ENCODE measurements at places on chromosomes 1 and 21. TPM values are rescaled to one million over a fixed set of nuclear protein-coding genes. Genes with fewer than 3 reads are reported as not detected.

Gene FCAMR
- not detected for total RNA-seq

Gene MOB3C
- total RNA-seq, result 2.2 TPM

Gene PROX1
- 14.8 TPM for total RNA-seq

- DNase-seq, result no peak
Observed at GRCh38 chr1:12012560-12013316, 6.6 kb upstream of the MIIP start.

- no peak for DNase-seq
Observed at GRCh38 chr1:243343970-243344937, 88.4 kb downstream of the SDCCAG8 start.

GRCh38 chr1:45802343-45803298, 791 bp upstream of the MAST2 start:
- DNase-seq, result peak; percentile 11

- DNase-seq, result no peak
Observed at GRCh38 chr21:28943631-28944030, 49.0 kb downstream of the LTN1 start.

GRCh38 chr1:41622859-41623732, 138.6 kb upstream of the EDN2 start:
- no peak for DNase-seq

- DNase-seq, result peak; percentile 94
Observed at GRCh38 chr1:201170533-201171062, 16.3 kb upstream of the TMEM9 start.

GRCh38 chr1:119279456-119280381, 88.9 kb upstream of the HAO2 start:
- DNase-seq, result no peak

DNA sequence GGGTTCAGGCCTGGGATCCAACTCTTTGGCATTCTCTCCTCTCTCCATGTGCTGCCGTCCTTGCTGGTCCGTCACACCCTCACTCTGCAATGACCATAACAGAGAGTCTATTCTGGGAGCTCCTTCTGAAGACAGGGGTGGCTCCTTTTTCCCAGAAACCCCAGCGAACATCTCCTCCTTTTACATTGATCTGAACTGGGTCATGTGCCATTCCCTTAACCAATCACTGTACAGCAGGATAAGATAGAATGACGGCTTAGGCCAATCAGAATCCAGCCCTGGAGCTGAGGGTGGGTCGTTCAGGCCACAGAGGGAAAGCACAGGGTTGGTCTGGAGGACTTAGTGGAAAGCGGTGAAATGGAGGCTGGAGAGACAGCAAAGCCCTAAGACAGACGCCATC, 740.1 kb downstream of the MATN1 start:
- no peak for DNase-seq

DNA sequence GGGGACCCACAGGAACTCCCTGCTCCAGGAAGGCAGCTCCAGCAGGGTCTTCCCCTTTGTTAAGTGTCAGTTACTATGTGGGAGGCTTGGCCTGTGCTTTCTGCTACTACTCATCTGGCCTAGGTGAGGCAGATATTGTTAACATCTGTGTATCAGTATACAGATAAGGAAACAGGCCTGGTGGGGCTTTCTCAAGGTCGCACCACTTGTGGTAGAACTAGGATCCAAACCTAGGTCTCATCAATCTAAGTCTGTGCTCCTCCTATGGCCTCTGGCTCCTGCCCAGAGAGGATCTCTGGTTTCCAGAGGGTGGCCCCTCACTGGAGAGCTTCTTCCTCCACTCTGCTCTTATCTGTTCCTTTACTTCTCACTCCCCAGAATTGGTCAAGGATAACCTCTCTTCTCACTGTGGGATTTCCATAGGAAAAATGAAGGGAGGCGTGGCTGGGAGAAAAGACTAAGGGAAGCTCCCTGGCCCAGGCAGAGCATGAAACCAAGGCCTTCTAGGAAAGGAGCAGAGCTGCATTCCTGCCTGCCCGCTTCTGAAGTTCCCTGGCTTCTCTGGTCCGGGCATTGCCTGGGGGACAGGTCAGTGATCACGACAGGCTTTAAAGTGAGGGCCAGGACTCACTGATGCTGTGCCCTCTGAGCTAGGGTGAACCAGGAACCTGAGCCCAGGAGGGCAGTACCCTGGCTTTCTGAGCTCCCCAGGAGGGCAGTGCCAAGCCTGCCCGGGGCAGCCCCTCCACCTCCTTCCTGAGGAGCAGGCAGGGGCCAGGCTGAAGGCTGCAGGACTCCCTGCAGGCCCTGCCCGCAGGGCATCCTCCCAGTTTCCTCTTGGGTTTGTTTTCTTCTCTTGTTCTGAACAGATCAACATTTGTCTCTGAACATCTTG, 5.8 kb downstream of the KCNC4 start:
- DNase-seq, result no peak

DNA sequence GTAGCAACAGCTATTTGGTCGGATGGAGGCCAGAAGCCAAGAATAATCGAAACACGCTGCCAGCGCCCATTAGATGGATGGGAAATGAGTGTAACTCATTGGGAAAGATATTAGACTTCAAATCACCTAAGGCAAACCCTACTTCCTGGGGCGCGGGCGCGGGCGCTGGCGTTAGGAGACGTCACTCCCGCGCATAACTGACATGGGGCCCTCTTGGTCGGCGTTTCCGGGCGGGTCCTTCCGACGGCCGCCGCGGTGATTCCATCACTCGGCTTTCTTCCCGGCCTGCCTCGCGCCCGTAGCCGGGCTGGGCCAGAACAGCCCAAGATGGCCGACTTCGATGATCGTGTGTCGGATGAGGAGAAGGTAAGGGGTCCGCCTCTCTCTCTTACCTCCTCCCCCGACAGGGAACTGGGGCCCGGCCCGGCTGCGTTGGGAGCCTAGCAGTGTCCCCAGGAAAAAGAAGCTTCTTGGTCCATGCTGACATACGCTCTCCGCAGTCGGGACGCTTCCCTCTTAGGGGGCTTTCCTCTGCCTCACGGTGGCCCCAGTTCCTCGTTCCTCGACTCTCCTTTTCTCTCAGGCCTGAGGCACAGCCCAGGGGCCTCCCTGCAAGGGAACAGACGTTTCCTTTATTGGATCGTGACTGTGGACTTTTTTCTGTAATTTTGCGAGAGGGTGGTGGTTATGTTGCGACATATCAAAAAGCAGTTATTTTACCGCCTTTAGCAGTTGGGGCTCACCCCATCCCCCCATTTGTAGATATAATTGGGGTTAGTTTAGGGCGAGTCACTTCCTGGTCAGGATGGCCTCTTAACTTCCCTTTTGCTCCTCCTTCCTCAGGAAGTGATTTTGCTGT, at the start of gene CAPZA1:
Gene CAPZA1, plus strand, starts transcription at position 315 of the 859 bp plus-strand sequence. Its CDS starts 13 bp downstream, at position 328.
- DNase-seq, result peak; percentile 85

DNA sequence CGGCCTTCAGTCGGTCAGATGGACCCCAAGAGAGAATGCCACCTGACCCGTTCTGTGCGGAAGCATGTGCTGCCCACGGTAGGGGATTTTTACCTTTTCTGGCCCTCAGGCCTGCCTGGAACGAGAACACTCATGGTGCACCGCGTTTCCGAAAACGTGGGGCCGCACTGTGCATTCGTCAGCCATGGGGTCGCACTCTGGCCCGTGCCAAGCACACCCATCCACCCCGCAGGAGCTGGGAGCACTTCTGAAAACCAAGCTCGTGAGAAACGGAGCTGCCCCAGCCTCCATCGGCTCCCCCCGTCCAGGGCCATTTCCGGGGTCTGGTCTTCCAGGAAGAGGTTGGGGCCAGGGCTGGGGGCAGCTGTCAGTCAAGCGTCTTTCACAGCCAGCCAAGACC, 72.8 kb downstream of the PRDM16 start:
- DNase-seq, result no peak

GRCh38 chr1:115538579-115538978, 103.2 kb upstream of the VANGL1 start:
- DNase-seq, result no peak

- no peak for DNase-seq
Observed at GRCh38 chr1:18326211-18326897, 154.4 kb upstream of the KLHDC7A start.

- no peak for DNase-seq
Observed at GRCh38 chr1:111582016-111582415, 37.6 kb upstream of the RAP1A start.

GRCh38 chr1:1121611-1122077, 5.8 kb upstream of the C1orf159 start:
- no peak for DNase-seq

DNA sequence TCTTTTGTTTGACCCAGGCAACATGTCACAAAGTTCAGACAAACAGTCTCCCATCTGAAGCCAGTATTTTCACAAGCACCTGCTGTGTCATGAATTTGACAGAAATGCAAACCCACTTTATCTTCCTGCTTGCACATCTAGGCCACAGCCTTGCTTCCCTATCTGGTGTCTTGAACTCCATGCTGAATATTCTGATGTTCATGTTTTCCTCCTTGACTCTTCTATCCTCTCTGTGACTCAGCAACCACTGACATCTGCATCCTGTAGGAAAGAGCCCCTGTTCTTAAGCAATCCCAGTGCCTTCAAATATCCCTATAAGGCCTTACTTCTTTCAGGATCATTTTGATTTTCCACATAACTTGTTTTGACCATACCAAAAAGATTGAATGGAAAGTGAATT, 6.5 kb downstream of the CD55 start:
- DNase-seq, result no peak
